ENCODE measurements at places on chromosomes 3 and 15.

- DNase-seq: no peak
Measured at GRCh38 chr15:64776402-64776786, 1.0 kb upstream of the RBPMS2 start.

GRCh38 chr3:10974131-10974530 is 18.4 kb upstream of the SLC6A1 start:
- no peak for DNase-seq

DNA sequence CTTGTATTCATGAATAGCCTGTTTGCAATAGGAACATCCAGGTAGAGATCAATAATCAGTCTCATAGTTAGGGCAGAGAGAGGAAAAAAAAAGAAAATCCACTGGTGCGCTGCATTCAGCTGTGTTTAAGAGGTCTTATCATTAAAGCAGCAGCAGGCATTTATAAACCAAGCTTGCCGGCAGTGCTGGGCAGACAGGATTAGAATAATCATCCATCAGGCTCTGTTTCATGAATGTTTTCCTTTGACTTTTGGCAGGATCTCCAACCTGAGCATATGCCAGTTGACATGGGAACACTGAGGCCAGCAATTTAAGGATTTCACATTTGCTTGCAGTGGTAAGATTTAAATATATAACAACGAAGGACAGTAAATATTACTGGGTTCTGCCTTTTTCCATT is 305.2 kb upstream of the SEMA6D start:
- DNase-seq: no peak

GRCh38 chr3:69085168-69085832 is 563 bp downstream of the ARL6IP5 start:
- peak; percentile 26 for DNase-seq

- DNase-seq: no peak
Measured at GRCh38 chr3:71497367-71497897, 86.1 kb downstream of the FOXP1 start.

DNA sequence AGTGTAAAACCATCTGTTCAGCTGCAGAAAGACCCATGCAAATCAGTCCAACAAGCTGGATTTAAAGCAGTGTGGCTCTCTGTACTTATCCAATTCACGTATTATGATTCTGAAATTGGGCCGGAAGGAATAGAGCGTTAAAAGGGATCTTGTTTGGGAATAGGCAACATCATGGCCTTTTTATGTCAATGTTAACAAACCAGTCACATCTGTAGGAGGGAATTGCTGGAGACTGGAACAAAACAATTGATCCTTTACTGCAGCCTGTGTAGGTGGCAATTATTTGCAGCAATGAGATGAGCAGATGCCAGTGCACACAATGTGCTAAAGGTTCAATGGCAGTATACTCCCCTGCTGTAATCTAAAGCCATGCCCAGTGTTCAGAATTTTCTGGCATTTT is 887.4 kb upstream of the ROBO1 start:
- no peak for DNase-seq

GRCh38 chr3:183266454-183266853 is 13.4 kb downstream of the B3GNT5 start:
- DNase-seq: peak; percentile 61

DNA sequence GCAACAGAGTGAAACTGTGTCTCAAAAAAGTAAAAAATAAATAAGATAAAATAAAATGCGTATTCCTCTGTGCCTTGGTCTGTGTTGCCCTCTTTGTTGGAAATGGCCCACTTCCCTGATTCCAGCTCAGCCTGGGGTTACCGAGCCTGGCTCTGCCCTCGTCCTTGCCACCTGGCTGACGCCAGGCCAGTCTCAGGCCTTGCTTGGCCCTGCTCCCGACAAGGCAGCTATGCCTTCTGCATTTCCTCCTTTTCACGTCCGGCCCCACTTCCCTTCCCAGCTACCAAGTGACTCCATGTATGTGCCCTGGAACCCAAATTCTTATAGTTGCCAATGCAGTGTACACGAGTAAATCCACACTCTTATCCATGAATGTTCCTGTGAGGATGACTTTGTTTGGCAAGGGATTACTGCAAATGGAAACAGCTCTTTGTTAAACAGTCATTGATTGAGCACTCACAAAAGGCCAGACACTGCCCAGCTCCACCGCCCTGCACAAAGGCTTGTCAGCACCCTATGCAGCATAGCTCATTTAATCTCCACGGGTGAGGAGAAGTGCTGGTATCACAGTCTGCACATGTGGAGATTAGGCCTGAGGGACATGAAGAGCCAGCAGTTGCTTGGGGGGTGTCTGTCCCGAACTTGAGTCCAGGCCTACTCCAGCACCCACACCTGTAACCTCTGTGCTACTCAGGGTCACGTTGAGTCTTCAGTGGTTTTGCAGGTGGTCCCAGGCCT is 25.1 kb downstream of the SPSB4 start:
- DNase-seq: no peak

- DNase-seq: no peak
Measured at GRCh38 chr15:76344893-76345582, 8.5 kb downstream of the ISL2 start.

DNA sequence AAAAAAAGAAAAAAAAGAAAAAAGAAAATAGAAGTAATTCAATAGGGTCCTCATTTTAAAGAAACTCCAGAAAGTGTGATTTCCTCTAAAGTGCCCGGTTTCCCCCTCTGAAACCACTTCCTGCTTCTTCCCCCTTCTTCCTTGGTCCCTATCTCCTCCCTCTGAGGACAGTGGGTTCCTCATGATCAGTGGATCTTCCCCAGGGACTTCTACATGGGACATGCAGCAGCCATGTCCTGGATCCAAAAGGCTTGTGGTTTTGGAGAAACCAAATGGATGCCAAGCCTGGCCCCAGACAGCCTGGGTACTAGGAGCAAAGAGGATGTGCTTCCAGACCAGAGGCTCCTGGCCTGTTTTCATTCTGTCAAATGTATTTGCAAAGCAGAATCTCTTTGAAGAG is 26.6 kb upstream of the SMAD6 start:
- DNase-seq: no peak

DNA sequence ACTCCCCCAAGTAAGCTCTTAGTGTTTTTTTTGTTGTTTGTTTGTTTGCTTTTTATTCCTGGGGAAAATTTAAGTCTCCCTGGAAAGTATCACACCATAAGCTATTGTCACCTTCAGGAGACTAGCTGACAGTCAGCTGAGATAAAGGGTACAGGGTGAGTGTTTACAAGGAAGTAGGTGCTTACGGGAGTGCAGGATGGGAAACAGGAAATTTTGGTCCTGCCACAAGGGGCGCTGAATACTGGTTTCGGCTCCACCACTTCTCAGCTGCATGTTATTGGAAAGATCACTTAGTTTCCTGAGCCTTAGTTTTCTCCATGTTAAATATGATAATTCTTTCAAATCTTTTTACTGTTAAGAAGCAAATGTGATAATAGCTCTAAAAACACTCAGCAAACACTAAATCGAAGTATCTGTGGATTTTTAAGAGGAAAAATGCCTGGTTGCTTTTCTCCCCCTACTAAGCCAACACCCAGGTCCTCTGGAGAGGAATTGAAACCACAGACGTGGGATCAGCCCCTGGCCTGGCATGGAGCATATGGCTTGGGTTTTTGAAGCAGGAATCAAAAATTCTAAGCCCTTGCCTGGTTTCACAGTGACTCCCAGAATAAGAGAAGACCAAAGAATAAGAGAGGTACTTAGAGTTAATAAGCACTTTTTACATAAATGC is 90.7 kb downstream of the SCN11A start:
- peak; percentile 25 for DNase-seq

DNA sequence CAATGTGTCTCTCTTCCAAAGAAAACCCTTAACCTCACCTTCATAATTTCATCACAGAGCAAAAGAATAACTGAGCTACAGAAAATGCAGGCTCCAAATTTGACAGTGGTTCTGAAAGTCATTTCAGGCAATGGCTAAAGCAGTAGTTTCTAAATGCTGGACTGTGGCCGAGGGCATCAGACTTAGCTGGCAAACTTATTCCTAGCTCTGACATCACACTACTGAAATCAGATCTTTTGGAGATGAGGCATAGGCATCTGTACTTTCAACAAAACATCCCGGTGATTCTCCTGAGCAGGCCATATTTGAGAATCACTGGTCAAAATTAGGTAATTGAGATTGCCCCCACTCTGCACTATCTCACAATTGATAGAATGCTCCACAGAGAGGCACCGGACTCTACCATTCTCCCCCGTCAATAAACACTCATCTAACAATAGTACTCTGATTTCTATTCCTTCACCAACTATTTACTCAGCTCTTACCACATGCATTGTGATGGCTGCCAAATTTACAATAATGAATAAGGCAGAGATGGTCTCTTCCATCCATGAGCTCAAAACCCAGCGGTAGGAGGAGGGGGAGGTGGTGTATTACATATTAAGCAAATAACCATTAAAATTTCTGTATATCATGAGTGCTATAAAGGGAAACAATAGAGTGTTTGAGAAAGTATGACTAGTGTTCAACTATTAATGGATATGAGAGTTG is 57.3 kb upstream of the SPRED1 start:
- no peak for DNase-seq

DNA sequence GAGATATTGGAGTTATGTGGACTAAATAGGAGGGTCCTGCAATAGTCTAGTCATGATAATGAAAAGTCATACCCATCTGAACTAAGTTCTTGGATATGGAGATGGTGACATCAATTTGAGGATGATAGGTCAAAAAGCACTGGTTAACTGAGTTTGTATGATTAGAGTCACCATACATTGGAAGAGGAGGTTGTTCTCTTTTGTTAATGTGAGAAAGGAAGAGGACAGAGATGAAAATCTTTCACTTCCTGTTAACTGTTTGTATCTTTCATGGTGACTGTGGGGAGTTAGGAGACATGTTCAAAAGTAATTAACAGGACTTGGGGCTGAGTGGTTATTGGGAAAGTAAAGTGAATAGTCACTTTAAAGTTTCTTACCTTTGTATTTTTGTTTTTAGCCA is 11.1 kb downstream of the TMEM62 start:
- peak; percentile 17 for DNase-seq

DNA sequence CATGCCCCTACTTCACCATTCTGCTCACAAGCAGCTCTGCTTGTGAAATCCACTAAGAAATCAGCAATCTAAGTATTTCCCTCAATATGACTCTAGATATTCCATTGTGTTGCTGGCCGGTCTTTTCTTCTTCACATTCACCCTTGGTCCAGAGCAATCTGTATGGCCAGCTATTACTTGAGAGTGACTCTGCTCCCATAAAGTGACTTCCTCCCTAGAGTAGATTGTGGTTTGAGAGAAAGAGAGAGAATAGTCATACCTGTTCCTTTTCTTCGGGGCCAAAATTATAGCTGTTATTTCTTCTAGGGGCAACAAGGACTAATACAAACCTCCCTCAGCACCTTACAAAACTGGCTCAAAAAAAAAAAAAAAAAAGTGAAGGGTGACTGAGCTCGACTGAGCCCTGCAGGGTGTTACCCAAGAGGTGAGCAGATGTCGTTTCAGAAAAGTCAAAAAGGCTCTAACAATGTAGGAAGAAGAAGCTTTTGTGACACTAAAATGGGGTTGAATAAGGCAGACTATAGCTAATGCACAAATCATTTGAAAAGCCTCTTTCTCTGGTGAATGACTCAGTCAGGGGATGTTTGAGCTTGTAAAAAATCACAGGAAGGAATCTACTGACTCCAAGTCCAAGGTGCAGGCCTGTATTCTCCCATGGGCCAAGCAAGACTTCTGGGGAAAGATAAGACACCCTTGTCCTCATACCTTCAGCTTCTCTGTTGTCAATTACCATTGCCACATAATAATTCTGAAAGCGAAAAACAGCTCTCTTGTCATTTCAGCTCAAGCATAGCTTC is 161.0 kb upstream of the SLC24A5 start:
- peak; percentile 2 for DNase-seq

GRCh38 chr3:146884721-146885120 is 279.6 kb upstream of the PLSCR5 start:
- DNase-seq: no peak

DNA sequence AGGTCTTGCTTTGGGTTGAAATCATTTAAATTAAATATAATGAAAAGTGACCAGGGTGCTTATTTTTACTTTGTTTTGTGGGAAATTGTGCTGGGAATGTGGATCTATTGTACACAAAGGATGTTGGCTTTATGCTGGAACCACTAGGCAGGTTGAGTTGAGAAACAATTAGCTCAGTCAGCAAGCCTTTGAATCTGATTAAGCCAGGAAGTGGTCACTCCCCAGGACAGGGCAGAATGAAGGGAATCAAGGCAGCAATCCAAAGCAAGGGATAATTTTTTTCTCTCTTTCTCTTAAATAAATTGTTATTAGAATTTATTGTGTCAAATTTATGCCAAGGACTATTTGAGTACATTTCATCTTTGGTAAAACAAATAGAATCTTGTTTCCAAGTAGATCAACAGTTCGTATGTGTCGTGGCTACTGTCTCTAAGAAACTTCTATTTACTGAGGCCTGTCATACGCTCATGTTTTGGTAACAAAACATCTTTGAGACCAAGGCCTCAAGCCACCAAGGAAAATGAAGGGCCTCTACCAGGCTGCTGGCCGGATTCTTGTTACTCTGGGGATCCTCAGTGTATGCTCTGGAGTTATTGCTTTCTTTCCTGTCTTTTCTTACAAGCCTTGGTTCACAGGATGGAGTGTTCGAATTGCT is at the start of gene TMEM212:
Gene TMEM212, plus strand, starts transcription at position 486 of the 655 bp plus-strand sequence. Its CDS starts 35 bp downstream, at position 521.
- DNase-seq: no peak

GRCh38 chr3:1969281-1969680 is 129.4 kb upstream of the CNTN4 start:
- DNase-seq: no peak

- no peak for DNase-seq
Measured at GRCh38 chr3:80492162-80492561, 724.4 kb upstream of the ROBO1 start.

GRCh38 chr15:75431682-75432081 is 19.8 kb downstream of the SIN3A start:
- DNase-seq: no peak

DNA sequence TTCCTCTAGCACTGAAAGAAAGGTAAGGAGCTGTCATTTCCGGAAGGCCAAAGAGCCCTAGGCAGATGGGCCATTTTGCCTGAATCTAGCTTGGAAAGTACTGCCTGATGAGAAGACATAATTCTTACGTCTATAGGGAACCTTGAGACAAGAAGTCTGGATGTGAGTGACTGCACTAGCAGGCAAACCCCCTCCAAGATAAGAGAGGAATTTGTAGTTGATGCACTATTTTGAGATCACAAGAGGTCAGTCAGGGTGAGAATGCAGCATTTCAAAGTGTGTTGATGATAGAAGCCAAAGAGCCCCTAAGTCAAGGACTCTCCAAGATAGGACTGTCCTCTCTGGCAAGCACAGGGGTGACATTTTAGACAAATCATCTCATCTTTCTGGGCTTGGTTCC is 99.2 kb downstream of the HES1 start:
- DNase-seq: no peak

DNA sequence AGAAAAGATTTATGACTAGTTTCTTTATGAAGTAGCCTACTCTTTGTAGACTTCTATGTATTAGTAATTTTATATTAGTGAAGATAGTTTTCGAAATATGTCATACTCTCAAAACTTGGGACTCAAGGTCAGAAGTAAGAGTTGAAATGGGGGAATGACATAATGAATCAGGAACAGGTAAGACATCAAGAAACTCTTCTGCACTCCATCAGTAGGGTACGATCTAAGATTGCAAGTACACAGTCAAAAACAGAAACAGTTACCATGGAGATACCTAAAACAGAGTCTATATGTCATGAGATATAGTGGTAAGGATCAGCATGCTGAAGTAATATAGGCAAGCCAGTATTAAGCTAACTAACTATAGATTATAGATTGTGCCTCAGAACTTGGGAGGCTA is 187.0 kb upstream of the MLF1 start:
- DNase-seq: peak; percentile 36
